ENCODE measurements at places on chromosomes 3 and 15.

- no peak for DNase-seq
Observed at GRCh38 chr15:38398134-38398533, 55.8 kb upstream of the FAM98B start.

DNA sequence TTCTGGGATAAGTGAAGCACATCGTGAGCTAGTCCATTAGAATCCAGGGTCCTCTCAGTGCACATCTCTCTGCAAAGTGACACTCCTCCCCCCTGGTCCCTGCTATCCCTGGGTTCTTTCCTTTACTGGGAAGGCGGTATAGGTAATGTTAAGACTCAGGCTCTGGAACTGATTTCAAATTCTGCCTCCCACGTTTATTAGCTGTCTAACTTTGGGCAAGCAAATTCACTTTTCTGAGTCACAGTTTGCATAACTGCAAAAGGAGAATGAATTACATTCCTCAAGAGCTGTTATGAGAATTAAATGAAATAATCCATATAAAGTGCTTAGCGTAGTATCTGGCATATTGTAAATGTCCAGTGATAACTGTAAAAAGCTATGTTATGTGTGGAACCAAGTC is 168.1 kb upstream of the LRRN1 start:
- no peak for DNase-seq

DNA sequence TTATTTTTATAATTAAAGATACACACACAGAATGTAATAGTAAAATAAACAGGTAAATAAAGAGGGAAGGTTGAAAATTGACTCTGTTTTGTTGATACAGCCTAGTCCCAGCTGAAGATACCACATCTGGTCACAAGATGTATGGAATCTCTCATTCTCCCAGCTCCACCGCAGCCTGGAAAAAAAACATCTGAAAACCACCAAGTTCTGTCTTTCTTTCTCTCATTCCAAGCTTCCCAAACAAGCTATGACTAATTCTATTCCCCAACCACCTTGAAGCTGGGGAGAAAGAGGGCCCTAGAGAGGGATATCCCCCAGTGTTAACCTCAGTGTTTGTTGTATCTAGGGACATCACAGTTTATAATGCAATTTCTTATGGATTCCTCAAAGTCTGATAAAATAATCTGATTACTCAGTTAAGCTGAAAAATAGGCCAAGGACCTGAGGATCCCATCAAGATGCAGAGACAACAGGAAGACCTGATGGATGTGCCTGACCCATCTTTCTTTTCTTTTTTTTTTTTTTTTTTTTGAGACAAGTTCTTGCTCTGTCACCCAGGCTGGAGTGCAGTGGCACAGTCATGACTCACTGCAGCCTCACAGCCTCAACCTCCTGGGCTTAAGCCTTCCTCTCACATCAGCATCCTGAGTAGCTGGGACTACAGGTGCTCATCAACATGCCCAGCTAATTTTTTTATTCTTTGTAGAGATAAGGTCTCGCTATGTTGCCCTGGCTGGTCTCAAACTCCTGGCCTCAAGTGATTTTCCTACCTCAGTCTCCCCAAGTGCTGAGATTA is 38.1 kb downstream of the SRGAP3 start:
- DNase-seq = no peak

DNA sequence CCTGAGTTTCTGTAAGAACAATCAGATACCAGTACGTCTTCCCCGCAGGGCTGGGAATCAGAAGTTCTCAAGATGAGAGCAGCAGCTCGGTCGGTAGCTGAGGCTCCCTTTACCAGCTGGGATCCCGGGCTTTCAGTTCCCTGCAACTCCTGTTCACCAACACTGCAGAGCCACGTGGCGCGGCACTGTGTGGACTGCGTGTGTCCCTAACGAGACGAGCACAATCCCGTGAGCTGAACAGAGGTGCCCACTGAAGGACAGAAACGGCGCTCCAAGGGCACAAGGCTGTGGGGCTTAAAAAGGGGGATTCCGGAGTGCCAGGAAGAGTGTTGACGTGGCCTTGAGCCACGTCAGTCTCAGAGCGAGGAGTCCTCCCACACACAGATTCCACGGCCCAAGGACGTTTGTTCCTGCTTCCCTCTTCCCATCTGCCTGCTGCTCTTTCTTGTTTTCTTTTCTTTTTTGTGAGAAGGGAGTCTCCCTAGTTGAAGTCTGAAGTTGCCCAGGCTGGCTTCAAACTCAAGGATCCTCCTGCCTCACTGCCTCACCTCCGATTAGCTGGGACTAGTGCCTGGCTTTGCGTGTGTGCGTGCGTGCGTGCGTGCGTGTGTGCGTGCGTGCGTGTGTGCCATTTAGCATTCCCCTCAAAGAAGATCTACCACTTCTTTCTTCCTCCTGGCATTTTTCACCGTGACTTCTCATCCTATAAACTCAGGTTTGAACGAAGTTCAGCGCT is 37.1 kb upstream of the RPL35A start:
- no peak for DNase-seq

DNA sequence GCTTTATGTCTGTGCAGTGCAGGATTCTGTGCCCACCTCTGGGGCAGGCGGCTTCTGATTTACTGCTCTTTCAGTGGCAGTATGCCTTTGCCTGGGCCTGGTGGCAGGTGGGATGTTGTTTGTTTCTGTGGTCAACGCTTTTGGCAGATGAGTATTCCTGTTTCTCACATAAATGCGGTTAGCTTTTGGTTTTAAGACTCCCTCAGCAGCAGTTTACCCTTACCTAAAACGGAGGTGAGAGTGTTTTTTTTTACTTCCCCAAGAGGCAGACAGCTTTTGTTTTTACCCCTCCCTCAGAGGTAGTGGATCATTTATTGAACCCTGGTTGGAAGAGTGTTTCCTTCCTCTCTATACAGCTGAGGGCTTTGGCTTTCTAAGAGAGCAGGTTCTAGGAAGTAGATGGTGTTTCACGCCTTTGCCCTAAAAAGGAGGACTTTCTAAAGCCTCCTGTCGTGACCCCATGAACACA is 134.1 kb upstream of the PLSCR5 start:
- no peak for DNase-seq

GRCh38 chr15:84736375-84736774 is 12.0 kb upstream of the ZNF592 start:
- DNase-seq = peak; percentile 79

- DNase-seq = no peak
Observed at GRCh38 chr3:13950042-13950441, 70.2 kb upstream of the WNT7A start.

DNA sequence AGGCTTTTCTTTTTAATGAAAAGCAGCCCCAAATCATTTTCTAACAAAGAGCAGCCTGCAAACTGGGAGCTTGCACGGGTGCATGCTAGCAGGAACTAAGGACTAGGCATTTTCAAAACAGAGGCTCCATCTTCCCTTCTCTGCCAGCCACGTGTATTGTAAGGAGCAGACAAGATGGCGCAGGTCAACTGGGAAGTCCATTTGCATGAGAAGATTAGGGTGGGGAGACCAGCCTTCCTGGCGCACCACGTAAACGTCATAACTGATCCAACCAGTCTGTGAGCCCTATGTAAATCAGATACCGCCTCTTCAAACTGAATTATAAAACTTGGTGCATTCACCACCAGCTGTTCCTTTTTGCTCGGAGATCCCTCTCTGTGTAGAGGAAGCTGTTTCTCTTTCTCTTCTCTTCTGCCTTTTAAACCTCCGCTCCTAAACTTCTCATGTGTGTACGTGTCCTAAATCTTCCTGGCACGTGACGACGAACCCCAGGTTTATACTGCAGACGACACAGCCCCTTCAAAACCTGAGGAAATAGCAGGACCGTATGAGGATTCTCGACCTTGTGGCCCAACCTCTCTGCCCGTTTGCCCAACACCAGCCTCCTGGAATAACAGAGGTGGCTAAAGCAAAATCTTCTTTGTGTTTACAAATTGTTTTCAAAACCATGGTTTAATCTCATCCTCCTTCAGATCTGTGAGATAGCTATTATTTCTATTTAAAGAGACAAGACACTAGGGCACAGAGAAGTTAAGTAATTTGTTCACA is 26.4 kb upstream of the SLC30A4 start:
- no peak for DNase-seq

- DNase-seq = no peak
Observed at GRCh38 chr3:57151021-57151449, 14.1 kb downstream of the IL17RD start.

GRCh38 chr15:41633609-41634008 is 26.6 kb upstream of the MGA start:
- no peak for DNase-seq

DNA sequence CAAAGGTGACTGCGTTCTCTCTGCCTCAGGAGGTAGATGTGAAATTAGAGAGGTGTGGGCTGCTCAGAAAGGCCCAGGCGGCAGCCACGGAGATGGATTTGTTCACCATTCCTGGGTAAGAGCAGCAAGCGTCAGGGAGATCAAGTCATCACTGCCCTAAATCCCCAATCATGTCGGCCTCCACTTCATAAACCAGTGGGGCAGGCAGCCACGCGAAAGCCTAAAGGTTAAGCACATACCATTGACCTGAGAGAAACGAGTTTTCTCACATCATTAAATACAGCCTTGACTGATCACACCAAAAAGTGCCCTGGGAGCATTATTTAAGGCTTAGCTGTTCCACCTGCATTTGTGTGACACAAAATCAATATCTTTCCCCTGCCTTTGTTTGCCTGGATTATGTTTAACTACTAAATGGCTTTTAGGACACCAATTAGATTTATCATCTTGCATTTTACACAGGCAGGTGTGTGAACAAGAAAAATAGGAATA is 50.7 kb upstream of the FOXB1 start:
- no peak for DNase-seq

DNA sequence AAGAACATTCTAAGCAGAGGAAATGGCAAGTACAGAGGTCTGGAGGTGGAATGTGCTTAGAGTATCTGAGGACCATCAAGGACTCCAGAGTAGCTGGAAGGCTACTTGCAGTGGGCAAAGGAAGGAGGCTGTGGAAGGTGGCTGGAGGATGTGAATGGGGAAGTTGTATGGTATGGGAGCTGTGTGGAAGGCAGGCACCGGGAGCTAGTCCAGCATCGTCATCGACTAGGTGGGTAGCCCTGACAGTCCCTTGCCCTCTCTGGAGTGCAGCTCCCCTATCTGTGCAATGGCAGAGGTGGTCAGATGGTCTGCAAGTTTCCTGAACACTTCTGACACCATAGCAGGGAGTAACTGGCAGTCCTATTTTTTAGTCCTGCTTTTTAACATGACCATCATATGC is 19.3 kb downstream of the CCDC13 start:
- DNase-seq = no peak

GRCh38 chr15:66129586-66129985 is 124.0 kb downstream of the MEGF11 start:
- no peak for DNase-seq

- no peak for DNase-seq
Observed at GRCh38 chr3:100591411-100591810, 18.0 kb upstream of the ADGRG7 start.

DNA sequence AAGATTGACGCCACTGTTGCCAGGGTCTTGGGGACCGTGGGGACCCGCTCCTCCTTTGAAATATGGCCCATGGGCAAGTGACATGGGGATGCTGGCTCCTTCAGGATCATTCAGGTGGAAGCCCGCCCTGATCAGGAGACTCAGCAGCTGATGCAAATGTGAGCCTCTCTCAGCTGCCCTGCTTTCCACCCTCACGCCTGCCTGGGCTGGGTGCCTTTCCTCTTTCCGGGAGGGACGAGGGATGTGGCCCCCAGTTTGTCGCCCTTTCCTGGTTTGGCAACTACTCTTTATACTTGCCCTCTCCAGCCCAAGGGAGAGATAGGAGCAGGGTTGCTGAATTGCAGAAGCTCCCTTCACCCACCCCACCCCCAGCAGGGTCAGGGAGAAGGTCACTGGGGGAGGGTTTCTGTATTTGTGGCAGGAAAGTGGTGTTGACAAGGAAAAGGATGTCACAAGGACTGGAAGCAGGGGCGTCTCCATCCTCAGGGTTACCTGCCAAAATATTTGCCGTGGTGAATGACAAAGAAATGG is 21.8 kb downstream of the DNASE1L3 start:
- DNase-seq = no peak

GRCh38 chr3:29605845-29606244 is 325.0 kb downstream of the RBMS3 start:
- no peak for DNase-seq

DNA sequence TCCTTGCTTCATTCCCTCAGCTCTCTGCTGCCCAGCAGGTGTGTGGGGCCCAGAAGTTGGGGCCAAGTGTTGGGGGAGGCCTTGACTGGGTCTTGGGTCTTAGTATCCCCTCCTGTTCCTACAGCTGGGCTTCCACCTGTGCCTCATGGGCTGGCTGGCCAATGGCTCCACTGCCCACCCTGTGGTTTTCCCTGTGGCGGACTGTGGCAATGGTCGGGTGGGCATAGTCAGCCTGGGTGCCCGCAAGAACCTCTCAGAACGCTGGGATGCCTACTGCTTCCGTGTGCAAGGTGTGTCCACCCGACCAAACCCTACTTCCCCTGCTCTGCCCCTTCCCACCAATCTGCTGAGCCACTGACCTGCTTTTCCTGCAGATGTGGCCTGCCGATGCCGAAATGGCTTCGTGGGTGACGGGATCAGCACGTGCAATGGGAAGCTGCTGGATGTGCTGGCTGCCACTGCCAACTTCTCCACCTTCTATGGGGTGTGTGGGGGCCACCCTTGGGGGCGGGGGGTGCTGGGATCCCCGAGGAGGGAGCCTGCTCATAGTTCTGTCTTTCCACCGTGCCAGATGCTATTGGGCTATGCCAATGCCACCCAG is 10.9 kb downstream of the NT5DC2 start:
- DNase-seq = no peak

DNA sequence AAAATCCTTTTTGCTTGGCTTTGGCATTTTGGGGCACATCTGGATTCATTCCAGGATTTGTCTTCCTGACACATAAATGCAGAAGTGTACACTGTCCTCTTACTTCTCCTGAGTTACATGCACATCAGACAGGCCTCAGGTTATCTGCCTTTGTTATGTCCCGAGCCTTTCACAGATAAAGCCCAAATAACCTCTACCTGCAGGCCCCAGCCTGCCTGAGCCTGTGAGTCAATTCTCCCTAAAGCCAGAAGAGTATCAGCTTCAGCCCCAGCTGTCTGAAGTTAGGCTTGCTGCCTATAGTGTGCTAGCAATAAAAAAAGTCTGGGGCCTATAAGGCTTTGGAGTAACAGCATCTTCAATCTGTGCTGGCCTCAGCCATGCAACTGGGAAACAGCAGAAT is 17.7 kb upstream of the GSK3B start:
- DNase-seq = no peak

GRCh38 chr3:72163809-72164634 is 379.1 kb upstream of the PROK2 start:
- no peak for DNase-seq

- no peak for DNase-seq
Observed at GRCh38 chr15:66130496-66131034, 123.0 kb downstream of the MEGF11 start.

- no peak for DNase-seq
Observed at GRCh38 chr15:39344662-39345141, 236.2 kb upstream of the THBS1 start.

Measured in stimulated activated CD4-positive, alpha-beta T cell treated with anti-CD3 and anti-CD28 coated beads, Interleukin-4, amount 100 ng/mL, for 24 hours (primary cell).